ENCODE measurements at places on chromosomes 3 and 15.

DNA sequence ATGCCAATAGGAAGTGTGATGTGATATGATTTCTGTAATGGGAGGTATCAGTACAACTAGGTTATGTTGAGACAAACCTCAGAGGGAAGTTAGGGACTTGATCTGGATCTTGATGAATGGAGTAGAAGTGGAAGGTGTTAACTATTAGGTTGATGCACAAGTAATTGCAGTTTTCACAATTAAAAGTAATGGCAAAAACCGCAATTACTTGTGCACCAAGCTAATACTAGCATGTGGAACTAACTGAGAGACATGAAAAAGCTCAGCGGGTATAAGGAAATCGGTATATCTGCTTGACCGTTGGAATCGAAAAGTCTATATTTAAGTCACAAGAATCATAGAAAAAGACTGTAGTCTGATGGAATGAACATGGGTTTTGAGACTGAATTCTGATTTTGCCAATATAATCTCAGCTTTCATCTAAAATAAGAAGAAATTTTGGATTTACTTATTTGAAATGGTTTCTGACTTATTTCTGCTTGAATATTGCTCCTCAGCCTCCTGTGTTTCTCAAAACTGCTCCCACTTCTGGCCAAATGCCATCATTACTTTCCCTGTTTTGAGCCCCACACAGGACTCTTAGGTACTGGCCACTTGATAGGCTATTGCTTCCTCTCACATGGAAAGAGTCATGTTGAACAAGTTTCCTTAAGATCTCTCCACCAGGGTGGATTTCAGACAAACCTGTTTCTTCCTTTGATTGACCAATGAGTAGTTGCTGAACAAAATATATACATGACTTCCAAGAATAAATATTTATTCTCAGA is 271.5 kb upstream of the COL8A1 start:
- no peak for DNase-seq

GRCh38 chr15:74995779-74996765 is 709 bp downstream of the SCAMP5 start:
- no peak for DNase-seq

GRCh38 chr15:35667908-35668307 is 121.9 kb upstream of the DPH6 start:
- no peak for DNase-seq

DNA sequence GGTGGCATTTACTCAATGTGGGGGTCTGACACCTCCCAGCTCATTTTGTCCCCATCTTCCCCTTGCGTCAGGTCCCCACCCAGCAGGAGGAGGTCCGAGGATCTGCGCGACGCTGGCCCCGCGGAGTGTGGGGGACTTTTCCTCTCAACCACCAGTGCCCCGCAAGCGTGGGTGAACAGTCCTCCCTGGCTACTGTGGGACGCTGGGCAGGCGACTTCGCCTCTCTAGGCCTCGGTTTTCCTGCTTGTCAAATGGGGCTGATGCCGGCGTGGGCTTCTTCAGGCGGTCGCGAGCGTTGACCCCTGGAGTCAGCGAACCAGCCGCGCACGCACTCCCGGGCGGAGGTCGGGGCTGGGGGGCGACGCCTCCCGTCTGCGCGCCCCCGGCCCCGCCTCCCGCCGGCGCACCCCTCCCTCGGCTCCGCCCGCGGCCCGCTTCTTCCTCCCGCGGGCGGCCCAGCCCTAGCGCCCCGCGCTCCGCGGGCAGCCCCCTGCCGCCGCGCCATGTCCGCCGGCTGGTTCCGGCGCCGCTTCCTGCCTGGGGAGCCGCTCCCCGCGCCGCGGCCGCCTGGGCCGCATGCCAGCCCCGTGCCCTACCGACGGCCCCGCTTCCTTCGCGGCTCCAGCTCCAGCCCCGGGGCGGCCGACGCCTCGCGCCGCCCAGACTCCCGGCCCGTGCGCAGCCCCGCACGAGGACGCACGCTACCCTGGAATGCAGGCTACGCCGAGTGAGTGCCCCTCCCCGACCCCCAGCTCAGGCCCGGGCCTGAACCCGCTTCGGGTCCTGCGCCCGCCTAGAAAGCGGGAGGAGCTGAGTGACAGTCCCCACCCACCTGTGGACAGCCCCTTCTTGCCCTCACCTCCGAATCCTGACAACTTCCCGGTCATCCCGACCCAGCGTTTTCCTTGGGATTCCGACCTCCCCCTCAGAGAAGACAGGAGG is at the start of gene PPM1M:
Gene PPM1M, plus strand, starts transcription at position 438 of the 942 bp plus-strand sequence. Its CDS starts 66 bp downstream, at position 504.
- DNase-seq: peak; percentile 61

GRCh38 chr3:124800511-124801258 is 70.4 kb downstream of the UMPS start:
- DNase-seq: no peak
